ENCODE measurements at places on chromosomes 4 and X.

- no peak for DNase-seq
Observed at GRCh38 chr4:181582595-181582994, 660.6 kb upstream of the TENM3 start.

GRCh38 chr4:17544831-17545234 is 29.9 kb downstream of the CLRN2 start:
- no peak for DNase-seq

DNA sequence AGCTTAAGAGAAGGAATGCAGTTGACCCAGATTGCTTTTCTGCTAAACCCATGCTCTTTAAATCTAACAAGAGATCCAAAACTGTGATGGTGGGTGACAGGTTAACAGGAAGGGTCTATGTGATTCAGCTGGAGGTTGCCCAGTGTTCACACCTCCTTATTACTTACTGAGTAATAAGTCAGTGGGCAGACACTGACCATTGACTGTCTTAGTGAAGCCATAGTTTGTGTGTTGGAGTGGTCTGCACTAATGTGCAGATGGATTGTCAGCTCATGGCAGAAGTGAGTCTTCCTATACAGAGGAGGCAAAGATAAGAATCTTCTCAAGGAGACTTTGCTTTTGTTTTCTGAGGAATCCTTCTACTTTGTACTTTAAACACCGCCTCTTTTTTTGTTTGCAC is 15.2 kb upstream of the RUFY3 start:
- no peak for DNase-seq

- no peak for DNase-seq
Observed at GRCh38 chrX:123087326-123087725, 96.8 kb upstream of the GRIA3 start.

DNA sequence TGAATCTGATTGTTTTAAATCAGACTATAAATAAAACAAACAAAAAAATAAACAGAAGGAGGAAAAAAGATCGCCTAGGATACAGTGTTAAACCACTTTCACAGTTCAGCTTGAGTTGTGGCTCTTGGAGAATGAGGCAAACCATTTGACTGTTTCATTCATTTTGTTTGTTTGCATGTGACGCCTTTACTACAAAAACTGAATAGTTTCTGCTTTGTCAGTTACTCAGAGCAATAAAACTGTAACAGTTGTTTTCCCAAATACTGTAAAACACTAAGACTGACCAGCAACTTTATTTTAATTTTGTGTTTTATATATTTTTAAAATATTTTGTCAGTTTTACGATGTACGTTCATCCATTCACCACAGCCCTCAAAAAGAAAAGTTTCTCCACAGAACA is 214.5 kb downstream of the FBXW7 start:
- DNase-seq: no peak

Data from stimulated activated CD4-positive, alpha-beta T cell treated with anti-CD3 and anti-CD28 coated beads, Interleukin-1b, Interleukin-23, amount 100 ng/mL, for 24 hours (primary cell).